SJSA1 (cell line): ENCODE measurements at places on chromosomes 16 and 17. TPM values are rescaled to one million over a fixed set of nuclear protein-coding genes. Genes with fewer than 3 reads are reported as not detected.

DNA sequence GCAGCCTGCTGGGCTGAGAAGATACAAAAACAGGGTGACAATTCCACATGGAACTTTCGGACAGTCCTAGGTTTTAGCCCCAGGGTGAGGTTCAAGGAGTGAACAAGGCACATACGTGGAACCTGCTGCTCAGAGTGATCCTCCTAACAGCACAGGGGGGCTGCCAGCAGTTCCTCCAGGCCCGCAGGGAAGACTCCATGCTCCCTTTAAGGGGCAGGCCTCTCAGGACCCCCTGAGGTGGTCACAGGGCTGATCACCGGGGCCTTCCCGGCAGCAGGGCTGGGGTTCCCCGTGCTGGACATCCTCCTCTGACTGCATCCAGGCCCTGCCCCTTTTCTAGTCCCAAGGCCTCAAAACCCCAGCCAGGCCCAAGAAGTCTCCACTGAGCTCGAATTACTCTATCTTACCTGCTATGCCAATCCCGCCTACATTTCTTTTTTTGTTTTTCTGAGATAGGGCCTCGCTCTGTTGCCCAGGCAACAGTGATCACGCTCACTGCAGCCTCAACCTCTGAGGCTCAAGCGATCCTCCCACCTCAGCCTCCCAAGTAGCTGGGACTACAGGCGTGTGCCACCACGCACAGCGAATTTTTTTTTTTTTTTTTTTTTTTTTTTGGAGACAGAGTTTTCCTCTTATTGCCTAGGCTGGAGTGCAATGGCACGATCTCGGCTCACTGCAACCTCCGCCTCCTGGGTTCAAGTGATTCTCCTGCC lies 10.4 kb downstream of the CANT1 start:
- no peak for DNase-seq

DNA sequence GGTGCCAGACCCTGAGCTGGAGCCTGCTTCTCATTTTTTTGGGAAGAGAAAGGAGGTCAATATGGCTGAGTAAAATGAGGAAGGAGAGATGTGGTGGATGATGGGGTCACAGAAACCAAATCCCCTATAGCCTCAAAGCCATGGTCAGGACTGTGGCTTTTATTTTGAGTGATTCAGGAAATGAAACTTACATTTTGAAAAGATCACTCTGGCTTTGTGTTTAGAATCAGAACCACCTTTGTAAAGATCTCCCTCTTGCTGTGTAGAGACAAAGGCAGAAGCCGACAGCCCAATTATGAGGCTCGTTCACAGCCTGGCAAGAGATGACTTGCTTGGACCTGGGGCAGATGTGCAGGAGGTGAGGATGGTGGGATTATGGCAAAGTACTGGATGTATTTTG lies 121.6 kb upstream of the ANKFN1 start:
- DNase-seq = no peak

DNA sequence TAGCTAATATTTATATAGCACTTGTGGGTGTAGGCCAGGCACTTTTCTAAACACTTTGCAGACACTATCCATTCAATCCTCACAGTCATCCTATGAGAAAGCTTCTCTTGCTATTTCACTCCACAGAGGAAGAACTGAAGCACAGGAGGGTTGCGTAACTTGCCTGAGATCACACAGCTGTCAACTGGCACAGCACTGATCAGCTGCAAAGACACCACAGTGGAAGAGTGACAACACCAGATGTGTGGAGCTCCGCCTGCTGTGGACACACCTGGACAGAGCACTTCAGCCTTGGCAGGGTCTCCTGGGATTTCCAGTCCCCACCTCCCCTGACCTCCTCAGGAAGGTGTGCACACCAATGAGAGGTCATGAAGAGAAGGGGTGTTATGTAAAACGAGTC lies 13.3 kb upstream of the CNEP1R1 start:
- no peak for DNase-seq

GRCh38 chr17:19415806-19416775 lies 5.1 kb downstream of the RNF112 start:
- no peak for DNase-seq

Gene ARHGAP44
- total RNA-seq = 0.58 and 5.1 TPM in 2 replicates
